ENCODE measurements at places on chromosomes 5 and 9.

DNA sequence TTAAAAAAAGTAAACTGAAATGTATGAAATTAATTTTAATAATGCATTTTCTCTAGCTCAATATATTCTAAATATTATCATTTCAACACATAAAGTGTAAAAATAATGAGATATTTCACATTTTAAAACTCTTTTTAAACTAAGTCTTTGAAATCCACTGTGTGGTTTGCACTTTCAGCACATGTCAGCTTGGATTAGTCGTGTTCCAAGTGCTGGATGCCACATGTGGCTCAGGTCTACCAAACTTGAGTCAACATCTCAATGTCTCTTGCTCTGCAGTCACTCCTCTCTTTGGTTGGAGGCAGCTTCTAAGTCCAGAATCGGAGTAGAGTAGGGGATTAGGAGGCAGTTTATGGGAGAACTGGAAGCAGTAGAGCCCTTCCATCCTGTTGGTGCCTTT is 173.7 kb upstream of the ANKRD55 start:
- DNase-seq, result no peak

DNA sequence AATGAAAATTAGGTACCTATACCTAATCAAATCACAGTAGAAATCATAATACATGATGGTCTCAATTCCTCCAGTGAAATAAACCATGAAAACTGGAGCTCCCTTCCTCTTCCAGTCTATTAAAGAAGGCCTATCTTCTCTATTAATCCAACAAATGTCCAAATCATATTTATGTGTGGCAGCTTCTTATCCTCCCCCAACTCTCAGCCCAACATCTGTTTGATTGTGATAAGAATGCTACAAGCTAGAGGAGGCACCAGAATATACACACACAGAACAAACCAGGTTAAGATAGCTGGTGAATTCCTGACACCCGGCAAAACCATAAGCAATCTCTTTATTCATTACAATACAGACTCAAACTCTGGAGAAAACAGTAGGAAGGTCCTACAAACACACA is 110.8 kb downstream of the FBXL17 start:
- DNase-seq, result no peak

- DNase-seq, result no peak
Observed at GRCh38 chr9:76358628-76359280, 35.5 kb downstream of the RFK start.

- DNase-seq, result no peak
Observed at GRCh38 chr5:146640285-146640896, 124.4 kb upstream of the GPR151 start.

GRCh38 chr5:55520117-55520839 is 14.5 kb downstream of the PLPP1 start:
- no peak for DNase-seq

- peak; percentile 24 for DNase-seq
Observed at GRCh38 chr9:33510262-33511183, 13.5 kb upstream of the ANKRD18B start.

DNA sequence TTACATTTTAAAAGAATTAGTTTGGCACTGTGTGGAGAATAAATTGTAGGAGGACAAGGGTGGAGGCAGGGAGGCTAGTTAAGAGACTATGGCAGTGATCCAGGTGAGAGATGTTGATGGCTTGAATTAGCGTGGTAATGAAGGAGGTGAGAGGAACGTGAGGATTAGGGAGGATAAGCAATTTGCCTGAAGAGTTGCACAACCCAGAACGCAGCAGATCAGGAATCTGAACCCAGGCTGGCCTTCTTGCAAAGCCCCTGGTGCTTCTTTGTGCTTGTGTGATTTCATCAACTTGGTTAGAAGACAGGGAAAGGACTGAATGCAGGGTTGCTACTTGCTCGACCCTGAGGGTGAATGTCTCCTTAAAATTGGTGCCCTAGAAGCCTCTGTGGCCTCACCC is 6.9 kb upstream of the SCAMP1 start:
- DNase-seq, result no peak

DNA sequence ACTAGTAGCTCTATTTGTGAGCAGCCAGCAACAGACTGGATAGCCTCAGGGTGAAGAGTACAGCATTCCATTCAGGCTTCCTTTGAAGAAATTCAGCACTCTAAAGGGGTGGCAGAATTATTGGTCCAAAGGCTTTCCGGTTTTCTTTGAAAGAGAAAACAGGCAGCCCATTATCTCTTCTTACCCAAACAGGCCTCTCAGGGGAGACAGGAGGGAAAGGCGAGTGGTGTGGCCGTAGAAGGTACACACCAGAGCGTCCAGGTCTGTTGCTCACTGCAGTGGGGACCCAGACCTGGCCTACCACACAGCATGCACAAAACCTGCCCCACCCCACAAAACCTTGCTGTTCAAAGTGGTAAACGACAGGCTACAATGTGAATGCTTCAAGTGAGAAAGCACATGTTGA is 83.3 kb downstream of the ZNF608 start:
- no peak for DNase-seq

DNA sequence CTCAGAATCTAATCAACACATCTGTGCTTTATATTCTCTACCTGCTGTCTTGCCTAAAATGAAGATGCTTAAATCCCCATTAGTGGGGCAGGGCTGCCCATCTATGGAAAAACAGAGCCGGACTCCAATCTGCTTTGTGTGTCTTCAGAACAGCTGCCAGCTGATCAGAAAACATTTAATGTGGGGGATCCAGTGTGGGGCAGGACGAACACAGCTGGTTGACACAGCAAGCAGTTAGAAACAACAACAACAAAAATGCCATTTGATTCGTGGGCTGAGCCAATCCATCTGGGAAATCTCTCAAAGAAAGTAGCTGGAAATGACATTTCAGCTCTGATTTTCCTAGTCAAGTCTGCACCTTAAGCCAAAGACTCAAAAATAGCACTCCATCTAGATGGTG is 99.8 kb downstream of the PPP2R2B start:
- DNase-seq, result no peak

GRCh38 chr9:25207402-25208195 is 470.6 kb downstream of the TUSC1 start:
- DNase-seq, result no peak

DNA sequence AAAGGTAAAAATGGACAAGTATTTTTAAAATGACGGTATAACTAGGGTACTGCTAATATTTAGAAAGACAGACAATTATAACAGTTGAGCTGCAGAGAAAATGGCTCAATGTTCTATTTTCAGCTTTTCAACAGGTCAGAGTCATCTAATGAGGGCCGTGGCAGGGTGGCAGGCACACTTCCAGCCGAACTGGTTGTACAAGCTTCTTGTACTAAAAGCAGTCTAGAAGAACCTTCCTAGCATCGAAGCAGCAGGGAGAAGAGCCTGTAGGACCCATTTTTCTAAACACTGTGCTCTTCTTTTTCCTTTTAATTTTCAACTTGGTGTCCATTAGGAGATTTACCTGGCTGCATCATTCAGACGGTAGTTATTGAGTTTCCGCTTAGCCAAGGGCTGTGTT is 85.6 kb downstream of the SLC28A3 start:
- no peak for DNase-seq

GRCh38 chr5:147084702-147085101 is 150.1 kb upstream of the STK32A start:
- no peak for DNase-seq

- DNase-seq, result no peak
Observed at GRCh38 chr9:16191691-16192402, 639.0 kb downstream of the CCDC171 start.

DNA sequence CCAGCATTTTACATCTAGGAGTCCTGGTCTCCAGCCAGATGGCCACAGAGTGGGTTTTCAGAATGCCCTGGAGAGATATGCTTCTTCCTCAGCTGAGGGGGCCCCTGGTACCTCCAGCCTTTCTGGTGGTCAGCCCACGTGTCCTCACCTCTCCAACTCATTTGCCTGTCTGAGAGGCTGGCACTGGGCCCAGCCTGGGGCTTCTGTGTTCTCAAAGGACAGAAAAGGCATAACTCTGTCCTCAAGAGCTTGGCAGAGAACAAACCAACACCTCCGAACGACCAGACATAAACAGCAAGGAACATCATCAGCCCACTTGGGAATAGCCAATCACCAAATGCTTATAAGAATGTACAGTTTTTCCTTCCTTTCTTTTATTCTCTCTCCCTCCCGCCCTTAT is 17.1 kb downstream of the ENG start:
- no peak for DNase-seq

DNA sequence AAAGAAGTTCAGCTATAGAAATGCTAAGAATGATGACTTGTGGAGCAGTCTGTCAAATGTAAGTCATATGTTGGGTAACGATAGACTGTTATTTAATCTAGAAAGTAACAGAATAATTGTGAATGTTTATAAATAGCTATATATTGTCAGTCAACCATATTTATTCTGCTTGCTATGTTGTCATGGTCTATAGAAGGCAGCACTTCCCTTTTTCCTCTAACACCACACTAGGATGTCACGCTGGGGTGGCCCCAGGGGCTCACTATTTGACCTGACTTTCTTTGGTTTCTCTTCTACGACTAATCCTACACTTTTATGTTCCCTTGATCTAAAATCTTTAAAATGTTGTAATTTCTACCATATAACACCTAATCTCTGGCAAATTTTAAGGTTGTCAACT is 20.5 kb downstream of the ERAP2 start:
- peak; percentile 61 for DNase-seq

GRCh38 chr9:105038051-105038450 is 110.1 kb upstream of the ABCA1 start:
- no peak for DNase-seq

DNA sequence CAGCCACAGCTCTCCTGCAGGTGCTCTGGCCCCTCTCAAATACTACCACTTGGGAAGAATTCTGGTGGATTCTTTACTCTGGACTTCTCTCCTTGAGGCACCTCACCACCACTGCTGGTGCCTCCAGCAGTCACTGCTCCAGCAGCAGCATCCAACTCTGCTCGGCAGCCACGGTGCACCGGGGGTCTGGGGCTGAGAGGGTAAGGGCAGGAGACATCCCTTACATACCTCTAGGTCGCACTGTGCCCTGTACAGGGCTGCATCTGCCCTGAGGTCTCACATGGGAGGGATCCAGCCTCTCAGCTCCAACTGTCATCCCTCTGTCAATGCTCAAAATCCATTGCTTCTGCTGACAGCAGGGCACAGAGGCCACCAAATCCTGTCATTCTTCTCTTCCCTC is 588.2 kb downstream of the CDK5RAP2 start:
- no peak for DNase-seq

GRCh38 chr5:156647034-156647451 is 203.1 kb upstream of the PPP1R2B start:
- no peak for DNase-seq

DNA sequence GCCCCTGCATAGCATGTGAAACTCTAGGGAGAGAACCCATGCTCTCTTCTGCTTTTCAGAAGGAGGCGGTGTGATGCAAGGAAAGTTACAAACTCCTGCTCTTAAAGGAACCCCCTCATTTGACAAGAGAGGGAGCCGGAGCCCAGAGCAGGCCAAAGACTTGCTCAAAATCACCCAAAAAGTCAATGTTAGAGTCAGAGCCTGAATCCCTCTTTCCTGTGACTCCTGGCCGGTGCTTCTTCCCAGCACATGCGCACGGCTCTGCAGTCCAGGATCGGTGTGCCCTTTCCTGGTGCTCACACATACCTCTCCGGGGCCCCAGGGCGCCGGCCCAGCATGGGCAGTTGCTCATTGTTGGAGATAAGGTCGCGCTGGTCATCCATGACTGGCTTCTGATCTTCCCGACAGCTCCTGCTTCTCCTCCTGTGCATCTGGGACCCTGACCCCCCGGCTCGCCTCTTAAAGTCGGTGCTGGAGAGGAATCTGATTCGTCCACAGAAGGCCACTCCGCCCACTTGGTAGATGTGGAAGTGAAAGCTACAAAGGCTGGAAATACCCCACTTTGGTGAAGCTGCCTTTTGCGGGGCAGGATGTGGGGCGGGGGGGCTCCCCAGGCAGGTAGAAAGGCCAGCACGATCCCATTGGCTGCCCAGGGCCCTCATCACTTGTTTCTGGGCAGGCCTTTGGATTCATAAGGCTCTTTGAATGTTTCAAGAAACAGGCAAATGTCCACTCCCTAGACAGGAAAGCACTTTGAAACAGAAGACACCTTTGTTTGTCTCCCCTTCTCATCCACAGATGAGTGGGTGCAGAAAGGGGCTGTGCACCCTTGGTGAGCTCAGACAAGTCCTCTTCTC is at the start of gene CD74:
CD74 (minus strand) TSS at position 592 of the 857 bp plus-strand sequence; CDS start at position 431, 161 bp downstream.
- peak; percentile 98 for DNase-seq

DNA sequence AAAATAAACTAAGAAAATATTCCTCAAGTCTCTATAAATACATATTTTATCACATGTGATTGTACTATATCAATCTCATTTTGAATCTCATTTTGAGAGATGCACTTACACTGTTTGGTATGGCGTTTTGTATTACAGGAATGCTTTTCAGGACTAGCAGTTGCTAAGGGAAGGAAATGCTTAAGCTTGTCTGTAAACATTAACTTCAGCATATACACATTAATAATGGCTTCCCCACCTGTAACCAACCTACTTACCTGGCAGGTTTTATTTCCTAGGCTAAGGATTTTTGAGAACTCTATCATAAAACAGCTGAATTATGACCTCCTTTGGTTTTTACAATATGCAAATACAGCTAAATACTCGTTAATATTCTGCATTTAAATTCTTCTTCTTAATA is 141.0 kb upstream of the GRHPR start:
- no peak for DNase-seq

DNA sequence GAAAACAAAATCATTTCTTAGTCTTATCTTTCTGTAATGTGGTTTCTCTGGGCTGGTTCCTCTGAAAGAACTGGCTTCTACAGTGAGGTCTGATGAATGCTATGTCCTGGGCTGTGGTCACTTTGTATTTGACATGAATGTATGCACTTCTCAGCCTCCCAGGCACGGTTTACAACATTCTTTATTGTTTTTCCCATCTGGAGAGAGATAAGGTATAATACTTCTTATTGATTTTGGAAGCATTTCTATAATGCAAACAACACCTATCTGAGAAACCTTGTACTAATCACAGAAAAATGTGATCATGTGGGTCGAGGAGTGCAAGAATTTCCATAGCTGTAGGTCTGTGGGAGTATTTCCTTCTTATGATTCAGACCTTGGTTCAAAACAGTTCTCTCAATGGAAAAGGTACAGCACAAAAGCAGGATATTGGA is 46.9 kb downstream of the ACTBL2 start:
- DNase-seq, result no peak

GRCh38 chr5:172706796-172707195 is 64.2 kb downstream of the DUSP1 start:
- no peak for DNase-seq

DNA sequence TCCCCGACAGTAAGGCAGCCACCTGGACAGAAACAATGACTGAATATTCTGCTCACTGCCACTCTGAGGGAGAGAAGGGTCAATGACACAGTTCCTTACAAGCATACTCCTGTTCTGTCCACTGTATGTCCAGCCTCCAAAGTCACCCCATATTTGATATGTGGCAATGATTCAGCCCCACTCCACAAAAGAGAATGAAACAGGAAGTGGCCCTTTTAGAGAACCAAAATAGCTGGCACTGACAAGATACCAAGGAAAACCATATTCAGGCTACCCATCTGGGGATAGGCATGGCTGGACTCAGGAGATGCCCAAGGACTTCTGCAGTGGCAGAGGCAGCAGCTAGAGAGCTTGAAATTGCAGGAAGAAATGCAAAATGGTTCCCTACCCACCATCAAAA is 12.8 kb upstream of the GFRA3 start:
- DNase-seq, result no peak

- no peak for DNase-seq
Observed at GRCh38 chr9:95085861-95086563, 231.5 kb downstream of the FANCC start.

Measured in CD4-positive, alpha-beta T cell treated with Interleukin-15 for 1 hour (primary cell).